ENCODE measurements at places on chromosomes 4 and X.

GRCh38 chrX:34238896-34239295 lies 106.8 kb upstream of the FAM47A start:
- DNase-seq: no peak

GRCh38 chrX:103941201-103941975 lies 21.0 kb upstream of the TMSB15B start:
- no peak for DNase-seq

- DNase-seq: no peak
Observed at GRCh38 chr4:182224192-182224850, 18.9 kb upstream of the TENM3 start.

GRCh38 chr4:100828986-100829685 lies 311.3 kb upstream of the EMCN start:
- no peak for DNase-seq

- DNase-seq: no peak
Observed at GRCh38 chrX:134548257-134549201, 88.6 kb downstream of the HPRT1 start.

DNA sequence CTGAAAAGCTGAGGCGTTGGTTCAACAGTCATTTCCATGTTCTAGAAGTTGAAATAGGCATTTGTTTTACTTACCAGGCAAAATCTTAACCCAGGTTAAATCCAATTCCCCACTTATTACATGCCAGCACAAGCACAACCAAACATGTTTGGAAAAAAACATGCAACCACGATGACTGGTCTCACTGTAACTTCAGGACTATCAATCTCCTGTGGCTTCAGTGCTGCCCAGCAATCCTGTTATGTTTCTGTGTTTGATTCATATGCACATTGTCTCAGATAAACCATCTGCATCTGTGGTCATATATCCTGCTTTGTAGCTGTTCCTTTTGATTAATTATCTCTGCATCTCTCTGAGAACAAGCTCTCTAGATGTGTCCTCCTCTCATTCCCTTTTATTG lies 28.3 kb downstream of the PRDM8 start:
- no peak for DNase-seq

DNA sequence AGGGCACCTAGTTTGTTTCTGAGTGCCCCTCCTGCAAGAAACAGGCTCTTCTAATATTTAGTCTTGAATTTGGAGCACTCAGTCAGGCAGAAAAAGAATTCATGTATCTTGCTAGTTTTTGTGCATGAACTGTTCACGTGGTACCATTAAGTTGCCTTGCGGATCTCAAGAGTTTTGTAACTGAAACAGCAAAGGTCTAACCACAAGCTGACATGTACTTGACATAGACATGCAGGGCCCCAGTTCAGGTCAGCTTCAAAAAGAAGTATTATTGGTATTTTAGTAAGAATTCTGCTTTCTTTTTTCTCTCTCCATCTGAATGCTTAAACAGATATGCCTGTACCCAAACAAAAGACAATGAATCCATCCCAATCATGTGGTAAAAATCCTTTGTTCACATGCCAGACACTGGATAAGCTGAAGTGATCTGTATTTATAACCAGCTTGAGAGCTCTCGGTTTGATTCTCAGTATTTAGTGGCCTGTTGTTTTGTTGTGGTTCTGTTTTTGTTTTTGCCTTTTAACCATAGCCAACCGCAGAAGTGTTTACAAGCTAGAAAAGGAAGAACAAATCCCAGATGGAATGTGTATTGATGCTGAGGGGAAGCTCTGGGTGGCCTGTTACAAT lies 13.0 kb downstream of the RGN start:
- no peak for DNase-seq
